ENCODE measurements at places on chromosomes 5 and 9.
A peak's percentile ranks its signal among the peaks of the same experiment; 100 is the strongest.

DNA sequence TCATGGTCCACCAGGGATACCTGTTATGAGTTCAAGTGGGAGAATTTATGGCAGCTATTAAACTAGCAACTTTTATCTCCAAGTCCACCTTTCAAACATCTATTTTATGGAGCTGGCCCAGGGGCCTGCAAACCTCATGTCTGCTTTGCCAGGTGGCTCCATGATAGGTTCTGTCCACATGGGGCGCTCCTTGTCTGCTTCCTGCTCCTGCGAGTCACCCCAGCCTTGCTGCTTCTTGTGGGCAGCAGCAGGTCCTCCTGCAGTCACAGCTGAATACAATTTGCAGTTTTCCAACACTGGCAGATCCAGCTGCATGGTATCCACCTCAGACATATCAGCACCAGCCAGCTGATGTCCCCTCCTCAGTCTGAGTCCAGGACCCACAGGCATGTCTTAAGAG is 39.6 kb upstream of the FRRS1L start:
- DNase-seq = no peak

GRCh38 chr9:129552064-129552463 is 68.8 kb downstream of the C9orf50 start:
- DNase-seq = peak; percentile 79

DNA sequence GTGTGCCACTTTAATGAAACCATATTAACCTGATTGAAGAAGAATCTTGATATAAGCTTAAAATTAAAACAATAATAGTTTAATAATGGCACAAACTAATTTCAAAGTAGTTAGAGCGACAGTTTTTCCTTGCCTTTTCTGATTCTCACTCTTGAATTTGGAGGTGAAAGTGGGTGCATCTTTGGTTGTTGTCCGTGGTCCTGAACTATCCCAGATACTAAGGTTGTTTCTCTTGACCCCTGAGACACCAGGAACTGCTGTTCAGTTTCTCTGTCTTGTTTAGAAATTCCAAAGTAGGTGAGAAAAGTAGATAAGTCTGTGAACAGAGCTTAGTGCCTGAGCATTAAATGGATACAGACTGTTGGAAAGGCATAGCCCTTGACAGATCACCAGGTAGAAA is 274.7 kb downstream of the FBXL7 start:
- no peak for DNase-seq

GRCh38 chr9:6049798-6050197 is 34.4 kb upstream of the RANBP6 start:
- DNase-seq = no peak

- DNase-seq = no peak
Observed at GRCh38 chr5:133489632-133490031, 122.7 kb downstream of the FSTL4 start.

- DNase-seq = no peak
Observed at GRCh38 chr9:85942913-85943709, 2.2 kb downstream of the NAA35 start.

DNA sequence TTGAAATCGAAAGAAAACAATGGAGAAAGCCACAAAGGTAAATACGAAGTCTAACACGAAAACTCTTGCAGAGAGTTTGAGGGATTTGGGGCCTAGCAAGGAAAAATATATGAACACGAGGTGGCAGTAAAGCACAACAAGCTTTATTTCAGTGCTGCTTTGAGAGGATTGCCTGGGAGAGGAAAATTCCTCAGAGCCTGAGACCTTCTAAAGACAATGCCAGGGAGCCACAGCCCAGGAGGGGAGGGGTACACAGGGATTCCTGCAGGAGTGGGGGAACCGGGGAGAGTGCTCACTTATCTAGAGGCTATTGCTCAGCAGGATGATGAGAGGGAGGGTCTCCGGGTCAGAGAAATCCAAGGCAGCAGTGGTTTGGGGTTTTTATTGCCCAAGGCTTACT is 134.9 kb upstream of the ADCY2 start:
- DNase-seq = no peak

DNA sequence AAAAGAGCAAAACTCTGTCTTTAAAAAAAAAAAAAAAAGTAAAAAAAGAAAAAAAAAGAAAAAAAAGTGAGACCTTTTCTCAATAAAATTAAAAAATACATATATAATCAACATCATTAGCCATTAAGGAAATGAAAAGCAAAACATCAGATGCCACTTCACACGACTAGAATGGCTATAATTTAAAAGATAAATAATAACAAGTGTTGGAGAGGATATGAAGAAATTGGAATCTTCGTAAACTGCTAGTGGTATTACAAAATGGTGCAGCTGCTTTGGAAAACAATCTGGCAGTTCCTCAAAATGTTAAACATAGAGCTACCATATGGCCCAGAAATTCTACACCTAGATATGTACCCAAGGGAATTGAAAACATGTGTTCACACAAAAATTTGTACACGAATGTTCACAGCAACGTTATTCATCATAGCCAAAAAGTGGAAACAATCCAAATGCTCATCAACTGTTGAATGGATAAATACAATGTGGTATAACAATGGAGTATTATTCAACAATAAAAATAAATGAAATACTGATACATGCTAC is 45.3 kb upstream of the SIL1 start:
- no peak for DNase-seq

GRCh38 chr9:124480621-124480981 is 26.6 kb downstream of the NR5A1 start:
- no peak for DNase-seq

DNA sequence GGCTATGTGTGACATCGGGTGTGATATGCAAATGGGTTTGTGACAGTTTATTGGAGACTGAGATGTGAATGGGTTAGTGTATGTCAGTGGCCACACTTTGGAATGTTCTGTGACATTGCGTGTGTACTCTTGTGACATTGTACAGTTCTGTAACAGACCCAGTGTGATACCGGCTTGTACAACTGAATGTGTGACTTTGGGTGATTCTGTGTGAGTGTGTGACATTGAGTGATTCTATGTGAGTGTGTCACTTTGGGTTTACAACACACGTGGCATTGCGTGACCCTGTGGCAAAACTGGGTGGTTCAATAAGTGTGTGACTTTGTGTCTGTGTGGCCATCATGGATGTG is 38.2 kb downstream of the CXXC5 start:
- DNase-seq = no peak

DNA sequence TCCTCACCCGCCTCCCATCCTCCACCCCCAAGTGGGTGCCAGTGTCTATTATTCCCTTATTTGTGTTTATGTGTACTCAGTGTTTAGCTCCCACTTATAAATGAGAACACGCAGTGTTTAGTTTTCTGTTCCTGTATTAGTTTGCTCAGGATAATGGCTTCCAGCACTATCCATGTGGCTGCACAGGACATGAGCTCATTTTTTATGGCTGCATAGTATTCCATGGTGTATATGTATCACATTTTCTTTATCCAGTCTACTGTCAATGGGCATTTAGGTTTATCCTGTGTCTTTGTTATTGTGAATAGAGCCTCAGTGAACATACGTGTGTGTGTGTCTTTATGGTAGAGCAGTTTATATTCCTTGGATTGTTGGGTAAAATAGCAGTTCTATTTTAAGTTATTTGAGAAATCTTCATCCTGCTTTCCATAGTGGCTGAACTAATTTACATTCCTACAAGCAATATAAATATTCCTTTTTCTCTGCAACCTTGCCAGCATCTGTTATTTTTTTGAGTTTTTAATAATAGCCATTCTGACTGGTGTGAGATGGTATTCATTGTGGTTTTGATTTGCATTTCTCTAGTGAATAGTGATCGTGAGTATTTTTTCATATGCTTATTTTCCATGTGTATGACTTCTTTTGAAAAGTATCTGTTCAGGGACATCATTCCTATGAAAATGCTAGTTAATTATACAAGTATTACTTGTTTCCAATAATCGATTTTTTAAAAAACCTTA is 164.0 kb upstream of the CCDC152 start:
- no peak for DNase-seq

DNA sequence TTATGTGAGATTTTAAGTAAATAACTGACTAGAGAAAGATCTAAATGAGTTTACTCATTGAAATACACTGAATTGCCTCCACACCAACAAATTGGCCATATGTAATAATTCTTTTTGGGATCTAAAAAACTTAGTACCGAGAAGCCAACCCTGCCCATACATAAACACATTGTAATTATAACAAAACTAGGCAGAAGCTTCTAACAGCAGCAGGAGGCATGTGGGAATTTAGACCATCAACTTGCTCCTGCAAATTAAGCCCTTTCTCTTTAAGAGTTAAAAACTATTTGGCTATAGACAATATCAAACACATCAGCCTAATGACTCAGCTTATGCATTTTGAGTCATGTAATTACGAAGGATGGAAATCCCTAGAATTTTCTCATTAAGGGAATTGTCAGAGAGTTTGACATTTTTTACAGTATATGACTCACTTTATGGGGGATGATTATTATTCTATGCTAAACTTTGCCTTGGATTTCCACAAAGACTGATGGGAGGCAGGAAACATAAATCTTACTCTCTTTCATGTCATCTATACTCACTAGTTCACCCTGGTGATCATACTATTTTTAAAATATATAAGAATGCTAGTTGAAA is 1.0 kb downstream of the IL7R start:
- no peak for DNase-seq

DNA sequence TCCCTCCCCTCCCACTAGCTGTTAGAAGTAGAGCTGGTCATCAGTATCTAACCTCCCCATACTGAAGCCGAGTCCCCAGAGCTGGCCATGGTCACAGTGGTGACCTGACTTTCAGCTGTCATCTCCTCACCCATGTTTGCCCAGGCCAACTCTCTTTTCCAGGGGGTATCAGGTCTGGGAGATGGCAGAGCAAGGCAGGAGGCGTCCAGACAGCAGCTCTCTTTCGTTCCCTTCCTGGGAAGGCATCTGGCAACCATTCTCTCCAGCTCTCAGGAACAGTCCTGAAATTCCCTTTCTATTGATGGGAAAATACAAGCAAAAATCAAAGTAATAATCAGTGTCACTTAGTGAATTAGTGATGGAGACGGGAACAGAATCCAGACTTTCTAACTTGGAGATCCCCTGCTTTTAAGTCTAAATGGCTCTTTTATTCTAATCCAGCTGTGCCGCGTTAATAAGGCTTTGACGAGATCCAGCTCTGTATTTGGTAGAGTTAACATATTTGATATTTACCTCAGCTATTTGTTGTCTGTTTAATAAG is 21.3 kb upstream of the AOPEP start:
- DNase-seq = no peak

DNA sequence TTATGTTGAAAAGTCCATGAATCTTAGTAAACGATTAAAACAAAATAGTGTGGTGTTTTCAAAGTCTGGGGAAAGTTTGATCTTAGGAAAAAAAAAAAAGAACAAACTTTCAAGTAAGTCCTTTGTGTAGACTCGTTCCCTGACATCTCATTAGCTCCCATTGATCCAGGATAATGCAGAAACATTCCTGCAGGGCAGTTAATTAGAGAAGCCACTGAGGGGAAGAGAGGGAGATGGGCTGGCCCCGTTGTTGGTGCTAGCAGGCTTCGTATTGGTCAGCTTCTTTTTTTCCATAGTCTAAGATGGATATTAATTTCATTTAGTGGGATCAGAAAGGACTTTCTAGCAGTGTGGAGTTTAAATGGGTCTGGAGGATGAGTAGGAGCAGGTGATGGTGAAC is 340.2 kb downstream of the DRD1 start:
- no peak for DNase-seq

GRCh38 chr9:121711797-121712196 is 60.4 kb downstream of the DAB2IP start:
- DNase-seq = no peak

DNA sequence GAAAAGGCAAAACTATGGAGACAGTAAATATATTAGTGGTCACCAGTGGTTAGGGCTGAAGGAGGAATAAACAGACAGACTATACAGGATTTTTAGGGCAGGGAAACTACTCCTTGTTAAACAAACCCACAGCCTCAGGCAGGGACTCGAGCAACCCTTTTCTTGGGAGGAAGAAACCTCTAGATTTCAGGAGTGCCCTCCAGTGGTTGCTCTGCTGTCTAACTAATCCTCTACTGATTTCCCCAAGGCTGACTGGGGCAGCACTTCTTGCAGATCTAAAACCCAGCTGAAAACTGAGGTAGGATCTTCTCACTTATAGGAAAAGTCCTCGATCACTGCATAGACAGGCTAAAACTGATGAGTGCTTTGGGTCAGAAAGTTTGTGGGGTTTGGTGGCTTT is 176.8 kb downstream of the ISOC1 start:
- no peak for DNase-seq

DNA sequence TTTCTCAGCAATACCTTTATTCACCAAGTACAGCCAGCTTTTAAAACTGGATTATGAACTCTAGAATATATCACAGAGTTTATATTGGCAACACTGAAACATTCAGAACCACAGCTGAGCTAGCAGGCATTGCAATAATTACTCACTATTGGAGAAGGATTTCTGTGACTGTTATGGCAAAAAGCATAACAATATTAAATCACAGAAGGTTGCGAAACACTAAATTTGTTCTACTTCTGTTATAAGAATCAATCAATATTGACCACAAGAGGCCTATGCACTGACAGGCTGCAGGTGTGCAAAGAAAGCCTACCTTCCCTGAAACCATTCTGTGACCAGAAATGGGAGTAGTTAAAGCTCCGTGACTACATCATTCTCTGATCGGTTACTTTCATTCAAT is 59.2 kb downstream of the AP3B1 start:
- no peak for DNase-seq

DNA sequence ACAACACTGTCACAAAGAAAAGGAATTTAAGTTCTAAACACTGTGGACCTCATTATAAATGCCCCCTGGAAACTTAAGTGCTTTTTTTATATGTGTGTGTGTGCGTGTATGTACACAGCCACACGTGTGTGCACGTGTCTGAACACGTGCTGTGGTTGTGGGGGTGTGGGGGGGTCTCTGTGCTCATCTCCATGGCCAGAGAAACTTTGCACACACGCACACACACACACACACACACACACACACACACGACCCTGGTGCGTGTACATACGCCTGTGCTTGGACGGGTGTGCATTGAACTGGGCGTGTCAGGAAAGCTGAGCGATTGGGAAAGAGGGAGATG is 27.9 kb downstream of the AMBP start:
- no peak for DNase-seq

DNA sequence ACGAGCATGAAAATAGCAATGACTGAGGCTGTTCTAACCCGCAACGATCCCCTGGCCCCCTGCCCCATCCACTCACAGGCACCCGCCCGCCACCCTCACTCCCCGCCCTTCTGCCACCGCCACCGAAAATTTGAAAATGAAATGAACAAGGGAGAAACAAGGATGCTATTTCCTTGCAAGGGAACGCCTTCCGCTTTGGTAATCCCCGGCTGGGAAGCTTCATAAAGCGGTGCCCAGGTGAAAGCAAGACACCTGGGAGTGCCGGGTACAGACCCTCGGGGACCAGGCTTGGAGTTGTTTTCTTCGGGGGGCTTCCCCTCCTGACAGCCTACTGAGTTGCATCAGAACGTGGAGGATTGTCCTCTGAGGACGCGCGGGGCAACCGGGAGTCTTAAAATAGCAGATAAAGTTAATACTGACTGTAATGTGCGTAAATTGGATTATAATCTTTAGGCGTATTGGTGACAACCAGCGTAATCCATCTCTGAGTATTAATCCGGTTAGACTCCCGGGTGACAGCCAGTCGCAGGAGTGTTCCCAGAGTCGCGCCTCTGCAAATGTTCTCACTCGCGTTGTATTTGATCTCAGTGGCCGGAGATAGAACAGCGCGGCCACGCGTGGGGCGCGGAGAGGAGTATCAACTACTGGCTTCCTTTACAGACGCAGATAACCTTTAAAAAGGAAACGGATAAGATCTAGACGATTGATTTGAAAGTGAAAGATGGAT is 885 bp upstream of the MLLT3 start:
- DNase-seq = no peak

Measured in aorta (tissue), 5 donors.